ENCODE measurements at places on chromosomes 2 and 18.

DNA sequence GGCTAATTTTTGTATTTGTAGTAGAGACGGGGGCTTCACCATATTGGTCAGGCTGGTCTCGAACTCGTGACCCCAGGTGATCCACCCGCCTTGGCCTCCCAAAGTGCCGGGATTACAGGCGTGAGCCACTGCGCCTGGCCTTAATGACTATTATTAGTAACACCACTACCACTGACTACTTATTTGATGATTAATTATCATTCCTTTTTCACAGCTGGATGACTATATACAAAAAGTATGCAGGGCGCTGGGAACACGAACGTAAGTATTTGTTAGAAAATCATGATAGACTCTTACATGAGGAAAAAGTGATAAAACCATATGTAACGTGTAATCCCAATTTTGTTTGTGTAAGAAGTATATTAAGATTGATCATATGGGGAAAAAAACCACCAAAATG lies 21.6 kb downstream of the DARS1 start:
- no peak for DNase-seq

GRCh38 chr2:3703757-3704355 lies 481 bp downstream of the DCDC2C start:
- DNase-seq = no peak

DNA sequence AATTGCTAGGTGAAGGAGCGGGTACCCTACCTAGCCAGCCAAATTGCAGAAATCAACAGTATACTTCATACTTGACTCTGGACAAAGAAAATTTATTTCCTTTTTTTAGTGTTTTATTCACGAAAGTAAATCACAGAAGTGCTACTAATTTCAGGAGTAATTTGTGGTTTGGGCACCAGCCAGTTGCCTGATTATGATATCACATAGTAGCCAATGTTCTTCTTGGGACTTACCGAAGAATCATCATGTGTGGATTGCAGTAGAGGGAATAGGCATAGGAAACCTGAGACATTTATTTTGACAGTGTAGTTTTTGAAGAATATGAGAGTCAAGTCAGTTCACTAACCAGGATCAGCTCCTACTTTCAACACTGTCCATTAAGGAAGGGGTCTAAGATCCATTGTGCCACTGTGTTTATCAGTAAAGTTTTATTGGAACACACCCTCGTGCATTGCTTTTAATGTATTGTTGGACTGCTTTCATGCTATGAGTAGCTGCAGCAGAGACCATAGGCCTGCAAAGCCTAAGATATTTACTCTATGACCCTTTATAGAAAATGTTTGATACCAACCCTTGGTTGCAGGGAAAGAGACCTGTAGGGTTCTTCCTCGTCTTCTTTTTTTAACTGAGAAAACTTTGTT lies 32.1 kb downstream of the TNFRSF11A start:
- peak; percentile 5 for DNase-seq

DNA sequence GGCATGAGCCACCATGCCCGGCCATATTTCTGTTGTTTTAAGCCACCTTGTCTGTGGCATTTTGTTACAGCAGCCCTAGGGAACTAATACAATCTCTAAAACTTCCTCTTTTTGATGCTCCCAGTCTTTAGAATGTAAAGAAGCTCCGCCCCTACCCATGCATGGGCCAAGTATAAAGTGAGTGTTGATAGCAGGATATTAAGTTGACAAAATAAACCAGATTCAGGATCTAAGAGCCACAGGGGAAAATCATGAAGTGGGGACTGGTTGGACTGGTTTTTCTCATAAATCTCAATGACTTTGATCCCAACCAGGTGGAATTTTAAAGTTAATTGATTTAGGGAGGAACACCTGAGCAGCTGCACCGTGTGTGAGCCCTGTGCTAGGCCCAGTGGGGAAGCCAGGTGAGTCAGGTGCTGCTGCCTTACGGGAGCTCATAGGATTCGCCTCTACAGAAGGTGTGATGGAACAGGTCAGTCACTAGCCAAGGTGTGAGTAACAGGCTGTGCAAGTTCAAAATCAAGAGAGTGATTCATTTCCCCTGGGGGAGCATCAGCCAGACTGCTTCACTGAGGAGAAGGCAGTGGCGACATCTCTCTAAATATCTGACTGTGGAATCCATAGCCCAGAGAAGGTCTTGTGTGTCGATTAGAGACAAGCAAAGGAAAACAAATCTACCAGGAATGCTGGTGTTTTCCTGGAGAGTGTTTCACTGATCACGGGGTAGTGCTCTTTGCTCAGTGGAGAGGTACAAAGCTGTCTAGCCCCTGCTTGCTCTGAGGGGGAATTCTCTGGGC lies 63.0 kb upstream of the MSH2 start:
- DNase-seq = peak; percentile 94

- DNase-seq = no peak
Observed at GRCh38 chr2:171407030-171407675, 26.6 kb downstream of the METTL8 start.

GRCh38 chr18:79754831-79755351 lies 42.8 kb upstream of the KCNG2 start:
- DNase-seq = no peak
